ENCODE measurements at places on chromosomes 2 and 18.

DNA sequence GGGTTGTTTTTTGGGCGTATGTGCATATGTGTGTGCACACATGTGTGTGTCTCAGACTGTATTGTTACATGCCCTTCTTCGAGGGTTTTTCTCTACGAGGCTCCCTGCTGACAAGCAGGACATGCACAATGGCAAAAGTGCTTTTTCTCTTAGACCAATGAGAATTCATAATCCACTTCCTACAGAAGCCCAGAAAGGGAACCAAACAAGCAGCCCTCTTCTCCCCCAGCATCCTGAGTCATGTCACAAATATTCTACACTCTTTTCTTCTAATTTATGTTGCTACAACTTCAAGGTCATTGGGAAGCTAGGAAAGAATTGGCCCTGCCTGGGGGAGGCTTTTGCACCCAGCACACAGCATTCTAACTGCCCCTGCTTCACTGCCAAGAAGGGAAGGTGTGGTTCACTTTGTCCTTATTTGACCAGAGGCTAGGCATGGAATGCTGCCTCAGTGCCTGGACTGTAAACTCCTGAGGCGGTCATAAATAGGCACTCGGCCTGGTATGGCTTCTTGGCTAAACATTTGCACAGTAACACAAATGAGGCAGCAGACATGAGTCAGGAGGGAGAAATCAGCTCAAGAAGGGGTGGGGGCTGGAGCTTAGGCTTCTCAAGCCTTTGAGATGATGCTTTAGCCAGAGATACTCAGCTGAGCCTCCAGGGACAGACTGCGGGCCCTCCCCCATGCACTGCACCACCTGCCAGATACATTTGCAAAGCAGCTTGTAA, 92.7 kb upstream of the KLF7 start:
- DNase-seq: no peak

DNA sequence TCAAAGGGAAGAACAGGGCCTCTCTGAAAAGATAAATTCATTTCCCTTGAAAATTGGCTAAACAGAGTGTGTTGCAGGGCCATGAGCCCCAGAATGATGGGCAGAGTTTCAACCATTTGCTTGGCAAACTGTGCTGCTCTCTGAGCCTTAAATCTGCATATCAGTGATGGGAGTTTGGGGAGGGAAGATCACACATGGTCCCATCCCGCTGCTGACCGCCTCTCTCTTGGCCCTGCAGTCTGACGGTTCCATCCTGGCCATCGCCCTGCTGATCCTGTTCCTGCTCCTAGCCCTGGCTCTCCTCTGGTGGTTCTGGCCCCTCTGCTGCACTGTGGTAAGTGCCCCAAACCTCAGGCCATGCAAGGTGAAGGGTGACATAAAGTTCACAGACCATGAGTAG, 139.0 kb downstream of the ANTXR1 start:
- no peak for DNase-seq

- no peak for DNase-seq
Measured at GRCh38 chr18:8766559-8767293, 61.4 kb downstream of the MTCL1 start.

DNA sequence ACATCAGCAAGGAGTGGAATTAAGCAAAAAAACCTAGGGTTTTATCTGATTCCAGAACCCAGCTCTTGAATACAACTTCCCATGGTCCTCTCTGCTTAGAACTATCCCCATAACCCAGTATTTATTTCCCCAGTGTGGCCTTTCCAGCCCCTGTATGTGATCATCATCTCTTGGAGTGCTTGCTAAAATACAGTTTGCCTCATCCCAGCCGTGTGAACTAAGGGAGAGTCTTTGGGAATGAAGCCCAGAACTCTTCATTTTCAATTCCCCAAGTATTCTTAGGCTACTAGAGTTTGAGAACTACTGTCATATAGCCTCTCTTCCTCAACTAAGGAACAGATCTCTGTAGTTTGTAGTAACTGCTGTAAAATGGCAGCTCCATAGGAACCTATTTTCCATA, 173.1 kb downstream of the LCLAT1 start:
- DNase-seq: no peak

DNA sequence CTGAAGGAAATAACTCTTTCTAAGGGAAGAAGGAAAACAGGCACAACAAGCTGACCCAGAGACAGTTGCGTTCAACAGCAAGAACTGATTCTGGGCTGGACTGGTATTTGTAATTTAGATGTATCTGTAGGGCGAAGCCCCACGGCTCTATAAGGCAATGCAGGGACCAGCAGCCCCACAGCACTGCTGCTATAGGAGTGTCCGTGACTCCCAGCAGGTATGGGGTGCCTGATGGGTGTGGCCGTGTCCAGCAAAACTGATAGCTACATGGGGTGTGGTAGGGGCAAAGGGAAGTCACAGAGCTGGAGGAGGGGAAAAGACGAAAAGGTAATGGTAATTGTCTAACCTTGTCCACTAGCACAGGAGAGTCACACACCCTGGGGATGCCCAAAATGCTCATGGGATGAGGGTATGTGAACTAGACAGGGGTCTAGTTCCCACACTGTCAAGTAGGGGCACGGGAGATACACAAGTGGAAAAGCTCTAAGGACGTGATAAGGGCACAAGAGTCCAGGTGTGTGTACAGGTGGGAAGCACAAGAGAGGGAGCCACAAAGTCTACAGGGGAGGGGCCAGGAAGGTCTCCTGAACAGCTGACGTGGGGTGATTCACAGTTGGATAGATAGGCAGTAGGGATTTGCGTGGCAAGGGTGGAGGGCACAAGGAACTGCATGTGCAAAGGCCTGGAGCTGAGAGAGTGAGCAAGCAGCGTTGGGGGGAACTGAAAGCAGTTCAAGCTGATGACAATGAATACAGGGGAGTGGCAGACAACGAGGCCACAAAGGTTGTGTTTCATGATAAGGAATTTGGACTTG, 48.5 kb upstream of the ASPRV1 start:
- no peak for DNase-seq

DNA sequence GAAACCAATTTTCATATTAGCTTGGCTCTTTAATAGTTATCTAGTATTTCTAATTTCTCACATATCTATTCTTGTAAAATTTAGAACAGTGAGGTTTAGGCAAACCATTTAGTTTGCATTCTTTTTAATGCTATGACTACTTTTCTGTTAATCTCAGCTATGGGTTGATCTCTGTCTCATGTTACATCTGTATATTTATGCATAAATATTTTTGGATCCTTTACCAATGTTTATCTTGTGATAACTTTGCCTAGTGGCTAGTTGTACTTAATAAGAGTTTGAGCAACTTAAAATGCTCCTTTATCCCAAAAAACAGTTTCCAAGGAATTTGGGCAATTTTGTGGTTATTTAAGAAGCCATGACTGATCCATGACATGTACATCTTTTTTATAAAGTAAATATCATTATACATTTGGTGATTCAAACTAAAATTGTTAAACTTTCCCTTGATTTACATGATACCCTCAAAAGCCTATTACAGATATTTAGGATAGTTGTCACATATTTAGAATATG, 86.3 kb downstream of the R3HDM1 start:
- DNase-seq: no peak

DNA sequence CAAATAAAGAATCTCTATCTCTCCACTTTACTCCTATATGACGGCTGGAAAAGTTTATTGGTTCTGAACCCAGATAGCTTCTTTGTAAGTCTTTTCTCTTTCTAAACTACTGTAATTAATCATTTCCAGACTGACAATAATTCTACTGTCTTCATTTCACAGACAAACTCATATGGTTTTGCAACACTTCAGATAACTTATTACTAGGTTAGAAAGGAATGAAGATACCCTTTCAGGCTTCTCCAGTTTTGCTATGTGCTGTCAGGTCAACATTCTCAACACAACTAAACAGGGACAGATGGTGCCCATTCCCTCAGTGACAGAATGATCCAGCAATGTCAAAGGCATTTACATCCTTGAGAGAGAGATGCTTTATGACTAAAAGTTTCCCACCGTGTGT, 198.5 kb upstream of the ITGA4 start:
- DNase-seq: no peak

GRCh38 chr18:55588870-55589595, 1.0 kb upstream of the TCF4 start:
- no peak for DNase-seq

- no peak for DNase-seq
Measured at GRCh38 chr2:120372816-120373215, 26.9 kb downstream of the INHBB start.

GRCh38 chr18:37266290-37266689, 299.3 kb downstream of the CELF4 start:
- DNase-seq: no peak

GRCh38 chr2:65199891-65200290, 27.7 kb upstream of the ACTR2 start:
- DNase-seq: no peak

GRCh38 chr2:74835831-74836674, 2.1 kb downstream of the HK2 start:
- peak; percentile 70 for DNase-seq

GRCh38 chr2:122001441-122001874, 246.0 kb downstream of the TSN start:
- no peak for DNase-seq

- DNase-seq: no peak
Measured at GRCh38 chr2:187527262-187527661, 27.0 kb downstream of the TFPI start.
